ENCODE measurements at places on chromosomes 6 and 20.

DNA sequence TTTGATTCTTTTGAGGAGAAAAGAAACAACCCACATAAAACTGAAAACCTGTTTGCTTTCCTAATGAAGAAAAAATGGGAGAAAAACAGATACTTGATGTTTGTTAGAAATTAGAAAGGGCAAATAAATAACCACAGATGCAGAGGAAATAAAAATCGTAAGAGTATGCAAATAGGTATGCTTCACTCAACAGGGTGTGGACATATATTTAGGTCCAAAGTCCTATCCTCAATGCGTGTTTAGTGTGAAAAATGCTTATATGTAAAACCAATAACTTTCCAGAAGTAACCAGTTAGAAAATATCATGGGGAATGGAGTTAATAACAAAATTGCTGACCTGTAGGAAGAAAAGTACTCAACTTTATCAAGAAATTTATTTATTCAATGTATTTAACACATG lies 135.7 kb downstream of the TOX2 start:
- no peak for DNase-seq

DNA sequence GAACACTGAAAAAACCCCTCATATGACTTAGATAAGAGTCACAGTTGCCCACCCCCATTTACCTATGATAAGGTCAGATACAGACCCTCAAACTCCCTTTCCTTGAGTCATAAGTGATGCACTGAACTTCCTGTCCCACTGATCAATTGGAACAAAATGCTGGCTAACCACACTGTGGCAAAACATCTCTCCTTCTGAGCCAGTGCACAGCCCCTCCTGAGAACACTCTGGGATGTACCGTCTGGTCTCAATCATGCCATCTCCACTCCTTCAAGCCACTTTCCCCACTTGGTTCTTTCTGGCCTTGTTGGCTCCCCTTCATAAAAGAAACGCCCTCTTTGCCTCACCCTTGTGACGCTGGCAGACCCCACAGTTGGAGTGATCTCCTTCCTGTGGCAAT lies 42.6 kb upstream of the NXT1 start:
- no peak for DNase-seq

DNA sequence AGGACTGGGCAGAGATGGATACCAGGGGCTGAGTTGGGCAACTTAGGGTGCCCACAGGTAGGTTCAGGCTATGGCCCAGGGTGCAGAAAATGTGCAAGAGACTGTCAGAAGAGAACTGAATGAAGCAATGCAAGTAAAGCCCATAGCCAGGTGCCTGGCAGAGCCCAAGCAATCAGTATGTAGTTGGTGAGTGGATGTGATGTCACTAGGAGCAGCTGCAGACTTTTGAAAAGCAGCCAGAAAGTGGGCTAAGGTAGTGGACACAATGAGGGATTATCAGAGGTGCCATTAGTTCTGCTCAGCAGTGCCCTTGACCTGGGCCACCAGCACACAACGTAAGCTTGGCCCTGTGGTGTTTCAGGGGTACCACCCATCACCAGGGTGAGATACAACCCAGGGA lies 135.3 kb downstream of the SOBP start:
- DNase-seq = no peak

DNA sequence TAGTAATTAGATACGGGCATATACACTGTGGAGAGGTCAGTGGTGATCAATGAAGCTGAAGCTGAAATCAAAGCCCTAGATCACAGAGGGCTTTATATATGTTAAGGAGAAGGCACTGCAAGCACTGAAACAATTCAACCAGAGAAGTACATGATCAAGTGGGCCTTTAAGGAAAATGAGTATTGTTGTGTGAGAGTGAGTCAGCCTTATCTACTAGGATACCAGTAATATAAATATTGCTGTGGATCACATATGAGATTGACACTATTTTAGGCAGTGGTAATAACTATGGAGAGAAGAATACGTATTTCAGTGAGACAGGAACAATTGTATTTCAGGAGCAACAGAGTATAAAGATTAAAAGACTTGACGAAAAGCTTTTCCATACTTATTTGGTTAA lies 1172.2 kb upstream of the GJE1 start:
- no peak for DNase-seq

- DNase-seq = no peak
These were observed 112.0 kb upstream of the BEND6 start for GRCh38 chr6:56842686-56843475.

GRCh38 chr20:52083627-52084232 lies 107.8 kb downstream of the ZFP64 start:
- DNase-seq = no peak

DNA sequence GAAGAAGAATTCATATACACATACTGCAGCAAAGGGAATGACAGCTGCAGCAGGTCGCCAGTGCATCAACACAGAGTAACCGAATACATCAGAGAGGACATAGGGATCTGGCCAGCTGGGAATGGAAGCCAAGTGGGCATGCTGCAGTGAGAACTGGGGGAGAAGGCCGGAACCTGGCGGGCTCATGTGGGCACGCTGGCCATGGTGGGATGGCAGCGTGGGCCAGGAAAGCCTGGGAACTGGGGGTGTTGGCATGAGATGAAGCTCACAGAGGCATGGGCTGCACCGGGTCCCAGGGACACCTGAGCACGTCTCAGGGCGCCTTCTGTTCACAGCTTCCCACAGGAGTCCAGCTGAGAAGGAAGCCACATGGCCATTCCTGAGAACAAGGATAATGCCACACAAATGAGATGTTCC lies 139.5 kb upstream of the AGPAT4 start:
- no peak for DNase-seq

DNA sequence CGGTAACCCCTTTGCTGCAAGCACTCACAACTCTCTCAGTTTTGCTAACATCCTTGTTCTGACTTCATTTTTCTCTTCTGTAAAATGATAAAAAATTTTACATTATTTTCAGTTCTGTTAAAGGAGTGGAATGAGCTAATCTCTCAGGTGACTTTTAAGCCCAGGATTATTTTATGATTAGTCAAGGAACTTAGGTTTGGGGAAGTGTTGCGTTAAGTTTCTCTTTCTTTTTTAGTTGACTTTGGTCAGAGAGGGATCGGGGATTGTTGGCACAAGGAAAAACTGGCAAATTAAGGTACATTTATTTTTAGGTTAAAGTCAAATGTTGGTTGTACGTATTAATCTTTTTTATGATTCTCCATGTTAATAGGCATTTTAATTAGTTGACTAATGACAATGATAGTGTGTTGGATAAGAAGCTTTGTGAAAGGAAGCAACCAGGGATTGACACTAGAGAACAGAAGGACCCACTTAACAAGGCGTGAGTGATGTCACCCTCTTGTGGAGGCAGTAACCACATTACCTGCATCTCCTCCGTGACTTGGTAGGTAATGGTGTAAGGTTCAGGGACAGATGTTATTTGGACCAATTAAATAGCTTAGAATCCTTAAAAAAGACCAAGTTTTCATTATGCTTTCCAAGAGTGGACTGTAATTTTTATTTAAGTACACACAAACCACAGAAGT lies 31.6 kb downstream of the CD83 start:
- no peak for DNase-seq

DNA sequence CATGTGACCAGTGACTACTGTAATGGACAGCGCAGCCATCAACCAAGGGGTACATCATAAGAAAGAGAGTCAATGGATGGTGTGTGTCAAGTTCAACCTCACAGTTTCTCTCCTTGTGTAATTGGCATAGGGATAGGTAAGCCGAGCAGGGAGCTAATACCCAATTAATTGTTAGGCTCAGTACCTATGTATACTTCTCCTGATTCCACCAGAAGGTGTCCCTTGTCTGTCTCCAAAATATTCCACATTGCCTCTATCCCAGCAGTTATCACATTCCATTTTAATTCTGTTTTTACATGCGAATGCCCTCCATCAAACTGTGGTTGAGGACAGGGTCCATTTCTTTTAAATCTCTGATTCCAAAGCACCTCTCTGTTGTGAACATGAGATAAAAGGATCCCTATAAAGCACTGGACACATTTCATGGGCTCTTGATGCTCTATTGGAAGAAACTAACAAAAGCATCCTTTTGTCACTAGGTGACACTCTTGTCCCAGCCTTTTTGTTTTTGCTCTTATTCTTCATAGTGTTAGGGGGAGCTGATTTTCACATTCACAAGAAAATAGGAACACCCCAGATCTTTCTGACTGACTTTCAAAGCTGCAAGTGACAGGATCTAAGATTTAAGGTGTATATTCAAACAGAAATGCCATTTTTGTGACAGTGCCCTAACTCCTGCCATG lies 38.9 kb downstream of the FBXO9 start:
- no peak for DNase-seq

- no peak for DNase-seq
These were observed 228.8 kb downstream of the EPM2A start for GRCh38 chr6:145506565-145506964.

DNA sequence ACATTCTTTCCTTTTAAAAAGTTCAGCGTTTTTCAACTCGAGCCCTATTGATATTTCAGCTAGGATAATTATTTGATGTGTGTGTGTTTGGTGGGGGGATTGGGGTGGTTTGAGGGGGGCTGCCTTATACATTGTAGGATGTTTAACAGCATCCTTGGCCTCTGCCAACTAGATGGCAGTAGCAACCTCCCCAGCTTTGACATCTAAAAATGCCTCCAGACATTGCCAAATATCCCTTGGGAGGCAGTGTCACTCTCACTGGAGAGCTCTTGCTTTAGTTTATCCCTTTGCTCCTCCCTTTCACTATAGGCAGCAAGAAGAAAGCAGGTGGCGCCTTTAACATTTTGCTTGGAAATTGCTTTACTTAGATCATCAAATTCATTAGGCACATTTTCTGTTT lies 14.6 kb upstream of the TP53TG5 start:
- DNase-seq = no peak

DNA sequence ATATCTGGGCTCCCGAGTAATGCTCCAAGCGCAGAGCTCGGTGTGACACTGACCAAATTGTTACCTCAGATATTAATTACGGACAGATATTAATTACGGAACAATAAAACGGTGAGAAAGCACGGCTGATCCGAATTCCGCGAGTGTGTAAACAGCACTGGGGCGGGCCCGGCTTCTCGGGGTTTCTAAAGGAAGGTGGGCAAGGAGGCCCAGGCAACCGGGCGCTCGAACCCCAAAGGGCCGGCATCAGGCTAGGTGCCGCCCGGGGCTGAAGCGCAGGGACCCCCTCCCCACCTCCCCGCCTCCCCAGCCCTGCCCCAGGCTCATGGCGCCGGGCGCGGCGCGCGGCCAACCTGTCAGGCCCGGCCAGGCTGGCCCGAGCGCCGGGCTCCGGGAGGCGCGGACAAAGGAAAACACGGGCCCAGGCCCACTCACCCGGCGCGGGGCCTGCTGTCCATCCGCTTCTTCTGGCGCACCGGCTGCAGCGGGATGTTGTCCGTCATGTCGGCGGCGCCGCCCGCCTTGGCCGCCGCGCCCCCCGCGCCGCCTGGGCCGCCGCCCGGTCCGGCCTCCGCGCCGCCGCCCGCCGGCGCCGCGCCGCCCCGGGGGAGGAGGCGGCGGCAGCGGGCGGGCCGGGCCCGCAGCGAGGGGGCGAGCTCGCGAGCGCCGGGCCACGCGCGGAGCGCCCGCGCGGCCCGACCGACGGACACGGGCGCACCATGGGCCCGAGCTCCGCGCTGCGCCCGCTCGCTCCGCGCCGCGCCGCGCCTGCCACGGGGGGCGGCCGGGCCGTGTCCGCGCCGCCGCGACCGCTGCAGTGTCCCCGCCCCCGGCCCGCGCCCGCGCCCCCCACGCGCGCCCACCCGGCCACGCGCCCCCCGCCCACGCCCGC lies at the start of gene ATP9A:
Gene ATP9A (minus strand): TSS at position 524 of the 892 bp plus-strand sequence. CDS start 21 bp downstream, at position 503.
- DNase-seq = no peak

- no peak for DNase-seq
These were observed 102.6 kb downstream of the SYNE1 start for GRCh38 chr6:152534541-152534940.

- DNase-seq = no peak
These were observed 253.8 kb upstream of the RIN2 start for GRCh38 chr20:19504251-19504650.

GRCh38 chr6:6993503-6994237 lies 114.1 kb upstream of the RREB1 start:
- DNase-seq = no peak

DNA sequence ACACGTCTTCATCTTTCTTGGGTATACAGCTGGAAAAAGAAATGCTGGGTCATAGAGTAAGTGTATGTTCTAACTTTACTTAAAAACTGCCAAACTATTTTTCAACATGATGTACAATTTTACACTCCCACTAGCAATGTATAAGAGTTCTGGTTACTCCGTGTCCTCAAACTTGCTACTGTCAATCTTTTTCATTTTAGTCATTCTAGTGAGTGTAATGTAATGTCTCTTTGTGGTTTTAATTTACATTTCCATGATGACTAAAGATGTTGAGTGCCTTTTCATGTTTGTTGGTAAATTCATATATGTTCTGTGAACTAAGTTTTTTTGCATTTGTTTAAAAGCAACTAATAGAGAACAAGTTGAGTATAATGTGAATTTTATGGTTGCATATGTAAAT lies 43.9 kb downstream of the ATG5 start:
- no peak for DNase-seq

DNA sequence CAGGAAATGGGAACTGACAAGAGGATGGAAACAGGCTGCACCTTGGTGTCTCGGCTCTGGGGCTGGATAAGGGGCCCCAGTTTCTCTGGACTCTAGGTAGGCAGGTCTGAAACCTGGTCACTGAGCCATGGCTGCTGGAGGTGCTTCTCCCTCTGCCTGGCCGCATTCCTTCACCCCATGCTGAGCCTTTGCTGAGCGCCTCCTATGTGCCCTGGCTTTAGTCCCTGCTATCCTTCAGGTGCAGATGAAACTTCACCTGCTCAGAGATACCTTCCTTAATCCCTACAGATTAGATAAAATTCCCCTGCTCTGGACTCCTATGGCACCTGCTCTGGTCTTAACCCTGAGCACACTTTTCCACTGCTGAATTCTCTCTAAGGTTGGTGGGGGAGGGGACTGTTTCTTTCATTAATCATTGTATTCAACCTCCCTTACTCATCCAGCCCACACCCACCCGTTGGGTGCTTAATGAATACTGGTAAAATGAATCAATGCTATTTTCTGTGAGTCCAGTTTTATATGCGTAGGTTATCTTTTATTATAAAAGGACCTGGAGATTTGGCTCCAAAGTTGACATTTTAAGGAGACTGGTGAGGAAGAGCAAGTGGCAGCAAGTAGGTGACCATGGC lies 19.3 kb downstream of the MYLK4 start:
- DNase-seq = no peak

DNA sequence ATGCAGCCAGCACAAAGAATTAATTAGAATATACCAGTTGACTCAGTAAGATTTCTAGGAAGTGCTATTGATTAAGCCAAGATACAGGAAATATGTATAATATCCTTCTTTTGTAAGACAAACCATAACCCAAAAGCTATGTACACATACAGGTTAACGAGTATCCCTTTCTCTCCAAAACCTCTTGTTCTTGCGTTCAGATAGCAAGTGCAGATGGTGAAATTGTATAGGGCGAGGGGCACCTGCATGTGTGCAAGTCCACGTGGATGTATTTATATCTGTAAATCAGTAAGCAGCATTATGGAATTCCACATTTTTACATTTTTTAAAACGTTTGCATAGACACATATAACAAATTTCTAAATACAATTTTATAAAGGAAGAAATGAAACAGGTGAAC lies 228.6 kb downstream of the TBXT start:
- no peak for DNase-seq
